ENCODE measurements at places on chromosomes 2 and 18.

DNA sequence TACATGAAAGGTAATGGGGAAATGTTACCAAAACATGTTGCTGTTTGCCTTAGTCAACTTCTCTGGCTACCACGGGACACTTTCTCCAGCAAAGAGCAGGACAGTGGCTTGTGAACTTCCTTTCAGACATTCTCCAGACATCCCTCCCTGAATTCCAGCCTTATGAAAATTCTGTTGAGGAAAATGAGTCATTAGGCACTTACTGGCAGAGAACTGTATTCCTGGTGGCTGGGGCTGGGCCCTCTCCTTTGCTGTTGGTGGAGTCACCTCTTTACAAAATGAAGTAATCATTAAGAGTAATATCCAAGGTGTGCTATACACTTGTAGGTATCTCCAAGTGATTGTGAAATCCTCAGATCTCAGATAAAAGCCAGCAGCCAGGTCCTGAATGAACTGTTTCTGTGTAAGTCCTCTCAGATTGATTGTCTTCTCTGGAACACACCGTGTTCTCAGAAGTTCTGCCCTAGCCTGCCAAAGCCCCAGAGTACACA lies 1.3 kb upstream of the FAP start:
- DNase-seq, result no peak

DNA sequence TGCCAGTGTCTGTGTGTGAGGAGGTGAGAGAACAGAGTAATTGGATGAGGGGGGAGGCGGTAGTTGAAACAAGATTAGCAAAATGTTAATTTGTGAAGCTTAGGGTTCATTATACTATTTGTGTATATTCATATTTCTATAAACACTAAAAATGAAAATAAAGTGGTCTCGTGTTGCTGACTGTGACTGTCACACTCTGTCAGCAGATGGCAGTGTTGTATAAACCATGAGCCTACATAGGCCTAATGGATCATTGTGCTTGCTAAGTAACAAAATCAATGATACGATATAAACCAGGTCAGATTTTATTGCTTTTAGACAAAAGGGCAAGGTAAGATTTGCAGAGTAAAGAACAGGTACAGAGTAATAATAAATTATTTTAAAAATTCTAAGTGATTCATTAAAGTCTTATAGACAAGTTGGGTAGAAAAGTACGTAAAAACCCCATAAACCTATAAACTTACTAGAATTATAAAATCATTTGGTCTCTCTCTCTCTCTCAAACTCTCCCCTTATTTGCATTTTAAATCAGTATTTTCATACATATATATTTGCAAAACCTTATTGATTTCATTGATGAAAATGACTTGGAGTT lies 182.7 kb downstream of the RPIA start:
- DNase-seq, result no peak

GRCh38 chr18:79954791-79955190 lies 3.3 kb upstream of the SLC66A2 start:
- DNase-seq, result no peak

DNA sequence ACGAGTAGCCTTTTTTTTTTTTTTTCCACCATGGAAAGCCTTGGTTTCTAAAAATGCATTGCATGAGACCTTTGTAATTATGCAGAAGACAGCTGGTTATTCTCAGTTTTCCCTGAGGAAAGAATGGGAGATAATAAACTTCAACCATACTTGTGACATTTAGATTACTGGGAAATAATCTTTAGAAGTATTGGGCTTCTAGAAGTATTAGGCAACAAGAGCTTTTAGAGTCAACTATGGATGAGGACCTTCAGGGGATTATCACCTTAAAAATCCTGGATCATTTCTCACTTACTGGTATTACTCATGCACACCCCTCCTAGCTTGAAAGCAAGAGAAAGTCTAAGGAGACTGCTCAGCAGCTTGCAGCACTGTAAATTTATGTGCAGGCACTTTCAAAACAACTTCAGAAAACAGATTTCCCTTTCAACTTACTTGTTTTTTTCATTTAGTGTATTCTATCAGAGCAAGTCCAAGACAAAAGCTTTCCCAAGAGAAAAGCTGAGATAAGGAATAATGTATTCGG lies 175.9 kb downstream of the NRXN1 start:
- no peak for DNase-seq

- DNase-seq, result no peak
These were observed 496.8 kb upstream of the ZEB2 start for GRCh38 chr2:145016711-145017110.

GRCh38 chr2:232330068-232330999 lies 48.2 kb upstream of the ALPP start:
- no peak for DNase-seq

DNA sequence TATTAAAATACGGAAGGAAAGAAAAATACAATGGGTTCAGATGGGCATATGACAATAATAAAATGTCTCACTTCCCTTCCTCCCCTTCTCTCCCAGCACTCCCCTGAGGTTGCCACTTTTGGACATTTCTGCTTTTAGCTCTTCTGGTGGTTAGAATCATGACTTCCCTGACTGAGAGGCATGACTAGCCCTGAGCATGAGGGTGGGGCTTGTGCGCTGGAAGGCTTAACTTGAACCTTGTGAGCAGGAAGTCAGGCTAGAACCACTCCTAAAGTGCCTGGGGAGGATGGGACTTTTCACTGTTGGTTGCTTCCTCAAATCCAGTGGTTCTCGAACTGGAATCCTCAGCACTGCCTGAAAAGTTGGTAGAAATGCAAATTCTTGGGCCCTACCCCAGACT lies 19.7 kb upstream of the ARHGAP25 start:
- no peak for DNase-seq

DNA sequence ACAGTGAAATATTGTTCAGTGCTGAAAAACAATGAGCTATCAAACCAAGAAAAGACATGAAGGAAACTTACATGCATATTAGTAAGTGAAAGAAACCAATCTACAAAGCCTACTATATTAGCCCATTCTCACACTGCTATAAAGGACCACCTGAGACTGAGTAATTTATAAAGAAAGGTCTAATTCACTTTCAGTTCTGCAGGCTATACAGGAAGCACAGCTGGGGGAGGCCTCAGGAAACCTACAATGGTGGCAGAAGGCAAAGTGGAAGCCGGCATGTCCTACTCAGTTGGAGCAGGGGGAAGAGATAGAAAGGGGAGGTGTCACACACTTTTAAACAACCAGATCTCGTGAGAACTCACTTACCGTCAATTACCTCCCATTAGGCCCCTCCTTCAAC lies 232.1 kb downstream of the TMX3 start:
- no peak for DNase-seq

DNA sequence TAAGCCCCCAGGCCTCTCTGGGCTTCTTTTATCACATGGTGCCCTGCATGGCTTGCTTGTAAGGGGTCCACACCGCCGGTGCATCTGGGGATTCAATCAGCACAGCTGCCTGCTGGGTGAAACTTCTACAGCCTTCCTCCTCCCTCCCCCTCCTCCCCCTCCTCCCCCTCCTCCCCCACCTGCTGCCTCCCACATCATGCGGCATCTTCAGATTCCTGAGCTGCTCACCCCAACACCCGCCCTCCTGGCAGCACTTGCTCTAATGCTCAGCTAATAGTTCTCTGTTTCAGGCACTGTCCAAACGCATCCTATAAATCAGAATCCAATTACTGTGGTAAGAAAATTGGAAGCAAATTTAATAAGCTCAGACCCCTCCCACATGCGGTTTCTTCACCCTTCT lies 150.7 kb downstream of the GALNT14 start:
- no peak for DNase-seq

- no peak for DNase-seq
These were observed 53.0 kb downstream of the CYP26B1 start for GRCh38 chr2:72094701-72095100.

- no peak for DNase-seq
These were observed 276.4 kb downstream of the ALK start for GRCh38 chr2:29644949-29645348.

GRCh38 chr18:33577685-33578517 lies at the start of gene ASXL3:
TSS of gene ASXL3 (plus strand) at chr18:33578219. CDS start at chr18:33578632, 413 bp downstream.
- DNase-seq, result peak; percentile 7

DNA sequence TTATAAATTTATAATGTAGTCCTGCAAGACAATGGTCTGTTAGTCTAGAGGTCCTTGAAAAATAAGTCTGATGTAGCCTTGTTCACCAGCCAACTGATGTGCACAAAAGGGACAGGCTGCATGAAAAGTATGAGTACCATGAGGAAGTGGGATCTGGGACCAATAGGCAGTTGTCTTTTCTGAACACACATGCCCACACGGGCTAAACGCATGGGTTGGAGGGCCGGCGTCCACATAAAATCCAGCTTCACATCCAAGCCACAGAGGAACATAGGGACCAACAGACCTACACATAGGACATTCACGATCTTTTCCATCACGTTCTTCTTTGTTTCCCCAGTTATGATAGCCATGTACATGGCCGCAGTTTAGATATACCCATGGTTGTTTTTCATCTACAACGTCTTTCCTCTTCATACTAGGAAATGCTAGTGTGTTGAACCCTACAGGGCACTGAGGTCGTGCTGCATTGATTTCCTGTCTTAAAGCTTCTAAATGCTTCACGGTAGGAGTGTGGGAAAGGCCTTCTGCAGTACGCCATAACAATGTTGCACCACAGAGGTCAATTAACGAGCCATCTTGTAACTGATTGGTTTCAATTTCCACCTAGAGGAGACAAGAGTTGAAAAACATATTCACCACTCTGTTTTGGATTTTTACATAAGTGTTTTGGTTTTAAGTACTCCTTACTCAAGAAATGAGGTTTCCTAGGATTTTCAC lies 49.4 kb downstream of the PELI1 start:
- no peak for DNase-seq

DNA sequence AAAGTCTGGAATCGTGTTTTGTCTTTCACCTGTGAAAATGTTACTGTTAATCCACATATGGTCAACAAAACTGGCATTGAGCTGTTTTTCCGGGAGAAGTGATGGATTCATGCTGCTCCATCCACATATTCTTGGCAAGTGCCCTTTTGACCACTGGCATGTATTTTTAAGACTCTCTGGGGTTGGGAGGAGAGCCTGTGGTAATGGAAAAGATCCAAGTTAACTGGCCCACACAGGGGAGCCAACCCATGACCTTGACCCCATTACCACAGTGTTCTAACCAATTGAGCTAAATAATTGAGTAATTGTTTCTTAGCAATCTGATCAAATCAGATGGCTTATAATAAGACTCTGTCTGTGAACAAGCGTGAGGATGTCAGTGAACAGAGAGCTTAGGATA lies 296.2 kb upstream of the NRP2 start:
- DNase-seq, result no peak

- no peak for DNase-seq
These were observed 211.9 kb upstream of the HNRNPA3 start for GRCh38 chr2:177000715-177001072.

DNA sequence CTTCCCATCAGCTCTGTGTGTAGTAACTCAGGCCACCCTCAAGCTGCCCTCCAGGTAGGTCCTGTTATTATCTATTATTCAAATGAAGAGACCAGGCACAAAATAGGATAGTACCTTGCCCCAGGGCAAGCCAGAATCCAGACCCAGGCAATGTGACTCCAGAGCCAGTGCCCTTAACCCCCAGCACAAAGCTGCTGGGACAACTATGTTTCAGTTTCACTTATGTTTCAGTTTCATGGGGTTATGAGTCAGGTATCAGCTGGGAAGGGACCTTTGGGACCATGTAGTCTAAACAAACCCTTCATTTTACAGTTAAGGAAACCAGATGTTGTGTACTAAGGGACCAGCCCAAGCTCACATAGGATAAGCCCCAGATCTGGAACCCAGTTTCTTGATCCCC lies 10.0 kb downstream of the HK2 start:
- no peak for DNase-seq

GRCh38 chr2:202036601-202037037 lies 3.0 kb downstream of the FZD7 start:
- no peak for DNase-seq

GRCh38 chr2:167748536-167748935 lies 498.9 kb downstream of the STK39 start:
- DNase-seq, result no peak

- DNase-seq, result no peak
These were observed 21.4 kb downstream of the TNFRSF11A start for GRCh38 chr18:62346333-62347088.

DNA sequence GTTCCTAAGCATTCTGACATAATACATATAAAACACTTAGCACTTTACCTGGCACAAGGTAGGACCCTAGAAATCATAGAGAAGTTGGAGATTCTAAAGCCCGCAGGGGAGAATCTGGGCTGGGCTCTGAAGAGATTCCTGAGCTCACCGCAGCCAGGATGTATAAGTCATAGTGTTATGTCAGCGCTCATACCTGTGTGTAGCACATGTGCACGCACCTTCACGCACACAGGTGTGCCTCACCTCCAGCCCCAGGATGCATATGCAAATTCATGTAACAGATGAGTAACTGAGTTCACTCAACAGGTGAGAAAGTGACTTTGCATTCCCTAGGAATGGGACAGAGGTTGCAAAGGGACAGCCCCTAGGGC lies 7.9 kb upstream of the SDC1 start:
- DNase-seq, result no peak

DNA sequence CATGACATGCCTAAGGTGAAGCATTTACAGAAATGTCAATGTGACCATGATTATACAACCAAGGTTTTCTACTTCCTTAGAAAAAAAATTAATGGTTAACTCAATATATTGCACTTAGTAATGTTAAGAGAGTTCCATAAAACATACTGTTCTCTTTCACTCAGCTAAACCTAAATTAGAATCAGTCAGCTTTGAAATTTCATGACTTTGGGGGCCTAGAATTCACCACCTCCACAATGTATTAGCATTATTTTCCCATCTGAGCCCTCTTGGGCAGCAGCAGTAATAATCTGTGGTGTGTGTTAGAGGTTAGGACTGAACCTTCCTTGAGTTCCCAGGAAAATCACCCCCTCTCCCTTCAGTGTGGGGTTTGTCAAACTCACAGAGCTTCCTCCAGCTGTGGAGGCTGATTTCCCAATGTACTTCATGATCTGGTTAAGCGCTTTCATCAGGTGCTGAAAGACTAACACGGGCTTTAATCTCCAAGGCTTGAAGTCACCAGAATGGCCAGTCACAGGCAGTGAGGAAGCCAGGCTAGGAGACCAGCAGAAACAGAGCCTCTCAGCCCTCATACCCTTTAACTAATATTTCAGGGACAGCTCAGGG lies 7.1 kb upstream of the UPP2 start:
- no peak for DNase-seq
